NCI-H226 (cell line): ENCODE measurements at places on chromosomes 4 and X.

DNA sequence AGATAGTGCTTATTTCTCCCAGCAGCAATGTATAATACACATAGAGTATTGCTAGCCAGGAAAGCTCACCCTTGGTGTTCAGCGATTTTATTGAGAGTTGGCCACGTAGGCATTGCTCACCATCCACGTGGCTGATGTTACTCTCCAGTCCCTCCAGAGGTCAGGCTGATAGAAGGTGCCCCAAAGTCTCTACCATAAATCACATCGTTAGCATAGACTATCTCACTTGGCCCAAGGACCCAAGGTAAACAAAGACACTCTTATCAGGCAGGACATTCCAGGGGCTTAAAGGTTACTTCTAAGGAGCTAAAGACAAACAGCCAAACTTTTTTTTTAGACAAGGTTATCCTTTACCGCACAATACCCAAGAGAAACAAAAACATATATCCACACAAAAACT, 30.3 kb upstream of the RGN start:
- no peak for DNase-seq

- no peak for DNase-seq
These were observed 28.1 kb upstream of the MAN2B2 start for GRCh38 chr4:6546681-6547447.

DNA sequence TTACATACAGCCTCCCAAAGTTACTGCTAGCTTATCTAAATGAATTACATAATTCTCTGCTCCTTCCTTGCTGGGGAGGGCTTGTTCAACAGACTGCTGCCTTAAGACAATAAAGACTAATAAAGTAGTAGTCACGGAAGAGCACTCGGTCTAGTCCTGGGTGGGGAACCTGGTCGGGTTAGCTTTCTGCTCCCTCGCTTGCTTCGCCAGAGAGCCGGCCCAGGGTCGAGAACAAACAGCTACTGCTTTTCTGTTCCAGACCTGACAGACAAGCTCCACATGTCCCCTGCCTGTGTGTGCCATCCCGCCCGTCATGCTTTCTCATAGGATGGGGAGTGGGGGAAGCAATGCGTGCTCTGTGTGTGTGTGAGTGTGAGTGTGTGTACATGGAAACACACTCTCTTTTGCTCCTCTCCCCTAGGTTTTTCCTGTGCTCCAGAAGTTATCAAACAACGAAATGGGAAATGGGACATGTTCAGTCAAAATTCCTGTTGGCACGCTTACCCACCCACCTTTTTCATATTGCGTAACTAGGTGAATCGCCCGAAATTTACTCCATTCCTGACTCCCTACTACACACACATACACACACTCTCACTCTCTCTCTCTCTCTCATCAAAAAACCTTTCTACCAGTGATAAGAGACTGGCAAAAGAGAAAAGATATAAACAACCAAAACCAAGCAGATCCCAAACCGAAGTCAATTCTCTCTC, 1.3 kb downstream of the NPY1R start:
- no peak for DNase-seq

- DNase-seq, result no peak
These were observed 89.7 kb downstream of the PDHA2 start for GRCh38 chr4:95929448-95930064.

DNA sequence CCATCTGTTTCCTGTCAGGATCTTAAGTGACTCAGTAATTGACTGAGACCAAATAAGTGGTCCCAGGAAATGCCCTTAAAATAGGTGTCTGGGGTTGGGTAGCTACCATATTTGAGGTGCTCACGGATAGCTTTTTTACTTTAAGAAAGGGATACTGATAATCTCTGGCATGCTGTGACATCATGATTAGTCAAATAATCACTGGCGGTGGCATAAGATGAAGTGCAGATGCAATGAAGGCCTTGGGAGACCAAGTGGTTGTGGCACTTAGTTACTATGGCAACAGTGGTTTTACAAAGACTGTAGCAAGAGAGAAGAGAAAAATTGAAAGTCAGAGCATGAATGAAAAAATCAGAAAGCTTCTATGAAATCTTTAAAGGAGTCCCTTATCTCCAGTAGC, 114.5 kb upstream of the SLIT2 start:
- peak; percentile 6 for DNase-seq

DNA sequence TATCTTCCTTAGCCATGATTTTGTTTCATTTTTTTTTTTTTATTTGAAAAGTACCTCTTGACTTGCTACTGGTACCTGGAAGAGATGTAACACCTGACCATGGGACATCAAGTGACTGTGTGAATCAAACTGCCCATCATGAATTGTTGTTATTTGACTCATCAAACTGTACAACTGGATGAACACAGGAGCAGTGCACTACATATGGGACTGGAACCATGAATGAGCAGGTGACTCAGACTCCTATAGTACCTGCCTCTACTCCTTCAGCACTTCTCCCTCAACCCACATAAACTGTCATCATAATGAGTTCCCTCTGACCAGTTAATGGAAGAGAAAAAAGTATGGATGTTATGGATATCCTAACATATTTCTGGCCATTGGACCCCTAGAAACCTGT, 15.9 kb upstream of the UBE2D3 start:
- no peak for DNase-seq

GRCh38 chr4:60088807-60089486, 1111.2 kb upstream of the ADGRL3 start:
- DNase-seq, result no peak

DNA sequence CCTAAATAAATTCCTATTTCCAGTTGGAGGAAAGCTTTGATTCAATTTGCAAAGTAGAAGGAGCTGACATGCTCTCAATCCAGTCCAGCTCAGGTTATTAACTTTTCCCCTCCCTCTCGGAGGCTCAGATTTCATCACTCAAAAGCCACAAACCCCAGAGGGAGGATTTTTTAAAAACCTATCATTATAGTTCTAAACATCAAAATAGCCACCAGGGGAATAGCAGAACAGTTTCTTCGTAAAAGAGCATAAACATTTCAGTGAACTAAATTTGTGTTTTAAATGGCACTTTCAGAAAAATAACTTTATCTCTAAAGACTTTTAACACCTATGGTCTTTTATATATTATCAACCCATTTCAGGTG, 8.8 kb downstream of the GPRIN3 start:
- no peak for DNase-seq

- DNase-seq, result no peak
These were observed 185.8 kb upstream of the STK26 start for GRCh38 chrX:131837325-131837724.

DNA sequence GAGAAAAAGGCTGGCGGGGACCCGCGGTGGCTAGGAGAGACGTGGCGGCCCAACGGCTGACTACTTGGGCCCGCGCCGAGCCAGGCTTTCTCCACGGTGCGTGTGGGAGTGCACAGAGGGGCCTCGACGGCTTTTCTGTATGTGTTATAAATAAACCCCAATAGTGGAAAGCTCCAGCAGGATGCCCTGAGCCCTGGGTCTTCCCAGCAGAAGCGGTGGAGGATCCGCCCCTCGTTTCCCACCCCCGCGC, 268 bp upstream of the PRRG1 start:
- DNase-seq, result peak; percentile 3

- peak; percentile 3 for DNase-seq
These were observed 42.7 kb downstream of the LHFPL1 start for GRCh38 chrX:112636951-112637581.

GRCh38 chr4:99310389-99310788, 10.8 kb downstream of the ADH1B start:
- no peak for DNase-seq

DNA sequence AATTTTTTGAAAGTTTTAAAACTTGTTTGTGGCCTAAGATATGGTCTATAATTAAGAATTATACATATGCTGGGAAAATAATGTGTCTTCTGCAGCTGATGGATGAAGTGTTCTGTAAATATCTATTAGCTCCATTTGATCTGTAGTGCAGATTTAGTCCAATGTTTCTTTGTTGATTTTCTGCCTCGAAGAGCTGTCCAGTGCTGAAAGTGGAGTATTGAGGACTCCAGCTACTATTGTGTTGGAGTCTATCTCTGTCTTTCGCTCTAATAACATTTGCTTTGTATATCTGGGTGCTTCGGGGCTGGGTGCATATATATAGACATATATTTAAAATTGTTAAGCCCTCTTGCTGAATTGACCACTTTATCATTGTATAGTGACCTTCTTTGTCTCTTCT, 2127.3 kb downstream of the PCDH7 start:
- no peak for DNase-seq

- no peak for DNase-seq
These were observed 82.3 kb downstream of the ARHGAP24 start for GRCh38 chr4:85557016-85557901.

DNA sequence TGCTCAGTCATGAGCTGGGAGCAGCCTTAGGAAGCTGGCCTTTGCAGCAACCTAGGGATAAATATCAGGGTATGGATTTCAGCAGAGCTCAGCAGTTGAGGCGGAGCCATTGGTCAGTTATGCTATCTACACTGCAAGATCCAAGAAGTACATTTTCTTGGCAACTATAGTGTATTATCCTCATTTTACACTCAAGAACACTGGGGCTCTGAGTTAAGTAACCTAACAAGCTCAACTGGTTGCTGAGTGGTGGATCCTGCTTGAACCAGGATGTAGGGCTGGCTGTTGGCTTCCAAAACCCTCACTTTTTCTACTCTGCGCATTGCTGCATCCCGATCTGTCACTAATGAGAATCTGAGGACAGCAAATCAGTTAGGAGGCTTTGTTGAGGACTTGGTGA, 1.5 kb upstream of the SCARB2 start:
- DNase-seq, result no peak

- DNase-seq, result peak; percentile 3
These were observed 134.5 kb upstream of the IL15 start for GRCh38 chr4:141501931-141502330.

DNA sequence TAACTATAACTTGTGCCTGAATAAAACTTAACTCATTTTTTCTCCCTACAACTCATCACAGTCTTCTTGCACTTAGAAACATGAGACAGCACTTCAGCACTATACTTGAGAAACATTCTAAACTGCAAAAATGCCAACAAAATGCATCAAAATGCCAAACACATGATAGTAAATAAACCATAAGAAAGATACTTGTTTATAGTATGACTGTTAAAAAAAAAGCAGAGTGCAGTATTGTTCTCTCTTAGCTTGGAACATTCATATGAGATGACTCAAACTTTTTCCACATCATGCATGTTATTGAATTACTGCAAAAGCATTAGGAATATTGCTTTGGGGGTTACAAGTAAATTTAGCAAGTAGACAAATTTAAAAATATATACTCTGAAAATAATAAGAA, 135.7 kb upstream of the ANXA10 start:
- no peak for DNase-seq

DNA sequence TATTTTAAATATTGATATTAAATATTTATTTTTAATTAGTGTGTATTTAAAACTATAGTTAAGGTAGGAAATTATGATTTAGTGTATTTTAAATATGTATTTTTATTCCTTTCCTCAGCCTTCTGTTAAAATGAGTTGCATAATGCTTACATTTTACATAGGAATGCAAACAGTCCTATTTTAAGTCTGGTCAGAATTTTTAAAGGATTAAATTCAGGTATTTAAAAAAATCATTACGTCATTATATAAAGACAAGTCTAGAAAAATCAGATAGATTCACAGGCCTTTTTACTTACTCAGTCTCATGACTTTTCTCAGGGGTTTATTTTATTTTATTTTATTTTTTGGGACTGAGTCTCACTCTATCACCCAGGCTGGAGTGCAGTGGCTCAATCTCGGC, 50.4 kb upstream of the RPA4 start:
- DNase-seq, result no peak

DNA sequence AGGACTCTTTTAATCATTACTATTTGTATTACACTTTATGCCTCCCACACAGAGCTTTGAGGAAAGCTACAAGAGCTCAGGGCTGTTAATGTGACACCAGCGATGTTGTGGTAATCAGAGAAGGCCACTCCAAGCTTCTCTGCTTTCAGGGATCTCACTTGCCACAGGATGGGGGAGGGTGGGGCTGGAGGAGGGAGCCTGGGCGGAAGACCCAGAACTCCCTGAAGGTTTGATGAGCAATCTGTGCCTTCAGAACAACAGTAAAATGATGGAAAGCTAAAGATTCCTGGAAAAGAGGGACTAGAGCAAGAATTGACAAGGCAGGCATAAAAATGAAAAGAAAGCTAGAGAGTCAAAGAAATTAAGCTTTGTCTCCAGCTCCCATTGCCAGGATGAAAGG, 75.6 kb downstream of the MAML3 start:
- no peak for DNase-seq

DNA sequence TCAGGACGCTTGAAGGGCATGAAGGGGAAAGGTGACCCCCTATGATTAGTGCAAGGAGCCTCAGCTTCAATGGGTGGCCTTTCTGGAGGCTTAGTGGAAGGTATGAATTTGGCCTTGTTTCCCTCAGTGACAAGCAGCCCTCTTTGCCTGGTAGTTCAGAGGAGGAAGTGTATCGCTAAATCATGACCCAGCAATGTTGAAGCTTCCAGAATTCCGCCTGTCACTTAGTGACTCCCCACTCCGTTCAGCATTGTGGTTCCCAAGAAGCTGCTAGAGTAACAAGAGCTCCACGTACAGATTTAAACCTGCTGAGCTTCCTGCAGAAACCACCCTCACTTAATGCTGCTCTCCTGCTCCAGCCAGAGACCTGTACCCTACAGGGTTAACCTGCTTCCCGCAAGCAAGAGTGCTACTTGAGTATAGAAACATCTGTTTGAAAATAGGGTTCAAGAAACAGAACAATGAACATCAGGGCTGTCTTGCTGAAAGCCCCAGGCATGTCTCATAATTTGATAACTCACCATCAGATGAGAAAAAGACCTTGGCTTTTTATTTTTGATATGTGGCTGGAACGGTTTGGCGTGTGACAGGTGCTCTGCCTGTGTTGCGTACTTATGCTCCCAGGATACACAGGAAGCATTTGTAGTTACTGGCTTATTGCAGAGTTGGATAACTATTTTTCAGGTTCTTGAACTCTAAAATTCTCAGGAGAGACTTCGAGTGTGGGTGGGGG, 105.2 kb downstream of the UCHL1 start:
- DNase-seq, result no peak

- DNase-seq, result peak; percentile 52
These were observed 6.1 kb downstream of the LIAS start for GRCh38 chr4:39464886-39465501.

DNA sequence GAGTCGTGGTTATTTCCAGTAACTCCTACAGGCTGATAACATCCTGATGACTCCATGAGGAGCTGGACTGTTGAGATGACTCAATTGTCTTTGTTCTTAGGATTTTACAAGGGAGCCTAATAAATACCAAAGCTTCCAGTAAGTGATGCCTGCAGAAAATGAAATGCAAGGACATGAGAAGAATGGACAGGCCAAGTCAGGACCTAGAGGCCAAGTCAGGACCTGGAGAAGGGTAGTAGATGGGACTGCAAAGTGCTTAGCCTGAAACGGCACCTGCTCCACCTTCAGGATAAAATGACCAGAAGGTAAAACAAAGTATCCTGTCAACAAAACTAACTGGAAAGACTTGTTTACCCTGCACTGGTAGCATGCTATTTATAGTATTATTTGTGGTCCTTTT, 6.4 kb upstream of the SLC10A6 start:
- DNase-seq, result peak; percentile 67

DNA sequence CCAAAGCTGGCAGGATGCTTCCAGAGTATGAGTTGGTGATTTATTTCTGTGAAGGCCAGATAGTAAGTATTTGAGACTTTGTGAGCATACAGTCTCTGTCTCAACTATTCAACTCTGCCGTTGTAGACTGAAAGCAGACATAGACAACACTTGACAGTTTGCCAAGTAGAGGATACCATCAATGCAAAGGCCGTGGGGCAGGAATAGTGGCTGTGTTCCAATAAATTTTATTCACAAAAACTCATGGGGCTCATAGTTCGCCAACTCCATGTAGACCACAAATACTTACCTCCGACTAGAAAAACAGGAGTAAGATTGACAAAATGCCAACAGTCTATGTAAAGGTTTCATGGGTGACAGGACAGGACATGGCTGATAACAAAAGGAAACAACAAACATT, 3.7 kb upstream of the PIR start:
- no peak for DNase-seq

GRCh38 chrX:69262036-69262936, 97.0 kb upstream of the PJA1 start:
- peak; percentile 57 for DNase-seq
